Fibroblast of lung (primary cell): ENCODE measurements at places on chromosomes 16 and 17. TPM values are rescaled to one million over a fixed set of nuclear protein-coding genes. Genes with fewer than 3 reads are reported as not detected.
A peak's percentile ranks its signal among the peaks of the same experiment; 100 is the strongest.

SALL1 gene
- total RNA-seq, result under 0.01 and 0.17 TPM in 2 replicates

GRCh38 chr16:83002351-83003334, 375.9 kb downstream of the CDH13 start:
- peak; percentile 53 for DNase-seq
- no peak overlapping the region for H3K4me3 ChIP-seq
- H3K4me1 ChIP-seq, result no peaks in the 10 kb centered on the region
- no peak overlapping the region for H3K27ac ChIP-seq
- no peaks in the 10 kb centered on the region for H3K36me3 ChIP-seq
- H3K27me3 ChIP-seq, result no peaks in the 10 kb centered on the region

GRCh38 chr16:65958086-65958485, 408.4 kb upstream of the CDH5 start:
- no peak for DNase-seq
- peaks cover 7% of the 10 kb centered on the region for H3K27me3 ChIP-seq
- no peak overlapping the region for H3K4me3 ChIP-seq
- H3K36me3 ChIP-seq, result no peaks in the 10 kb centered on the region

DNA sequence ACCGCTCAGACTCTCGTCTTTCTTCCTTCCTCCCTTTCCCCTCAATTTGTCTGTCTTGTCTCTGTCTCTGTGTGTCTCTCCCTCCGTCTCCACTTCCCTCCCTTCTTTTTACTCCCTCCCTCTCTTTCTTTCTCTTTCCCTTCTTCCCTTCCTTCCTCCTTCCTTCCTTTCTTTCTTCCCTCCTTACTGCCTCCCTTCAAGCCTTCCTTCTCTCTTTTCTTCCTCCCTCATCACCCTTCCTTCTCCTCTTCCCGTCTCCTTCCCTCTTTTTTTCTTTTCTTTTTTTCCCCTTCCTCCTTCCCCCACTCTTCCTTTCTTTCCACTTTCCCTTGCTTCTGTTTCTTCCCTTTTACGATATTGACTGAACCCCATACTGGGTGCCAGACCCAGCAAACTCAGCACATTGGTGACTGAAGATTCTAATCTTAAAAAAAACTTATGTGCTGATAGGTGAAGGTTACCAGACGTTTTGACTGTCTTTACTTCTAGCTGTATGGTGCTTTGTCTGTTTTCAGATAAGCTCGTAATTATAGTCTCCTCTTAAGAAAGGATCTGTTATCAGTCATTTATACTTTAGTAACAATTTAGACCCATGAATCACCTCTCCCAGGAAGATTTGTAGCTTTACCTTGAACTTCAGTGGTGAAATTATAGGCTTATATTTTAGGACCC, 481 bp upstream of the BRD7 start:
- no peaks in the 10 kb centered on the region for H3K27me3 ChIP-seq
- peak overlapping the region; percentile 49 for H3K4me3 ChIP-seq
- no peak overlapping the region for H3K27ac ChIP-seq
- peaks cover 5% of the 10 kb centered on the region for H3K4me1 ChIP-seq

DNA sequence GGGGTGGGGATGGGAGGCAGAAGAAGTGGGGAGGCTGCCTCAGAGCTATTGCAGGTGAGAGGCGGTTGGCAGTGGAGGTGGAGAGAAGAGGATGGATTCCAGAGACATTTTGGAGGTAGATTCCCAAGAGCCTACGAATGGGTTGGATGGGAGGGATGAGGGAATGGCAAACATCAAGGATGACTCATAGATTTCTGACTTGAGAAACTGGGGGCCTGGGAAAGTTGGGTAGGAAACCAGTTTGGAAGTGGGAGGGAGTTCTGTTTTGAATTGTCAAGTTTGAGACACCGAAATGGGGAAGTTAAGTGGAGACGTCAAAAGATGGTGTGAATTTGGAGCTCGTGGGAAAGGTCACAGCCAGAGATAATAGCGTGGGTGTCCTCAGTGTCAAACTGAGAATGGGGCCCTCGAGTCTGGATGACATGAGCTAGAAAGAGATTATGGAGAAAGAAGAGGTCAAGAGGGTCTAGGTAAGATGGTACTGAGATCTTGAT, 6.2 kb upstream of the CYLD start:
- H3K4me3 ChIP-seq, result no peak overlapping the region
- H3K36me3 ChIP-seq, result no peaks in the 10 kb centered on the region
- H3K4me1 ChIP-seq, result no peaks in the 10 kb centered on the region
- no peak overlapping the region for H3K27ac ChIP-seq
- DNase-seq, result no peak
